ENCODE measurements at places on chromosomes 2 and 18.

DNA sequence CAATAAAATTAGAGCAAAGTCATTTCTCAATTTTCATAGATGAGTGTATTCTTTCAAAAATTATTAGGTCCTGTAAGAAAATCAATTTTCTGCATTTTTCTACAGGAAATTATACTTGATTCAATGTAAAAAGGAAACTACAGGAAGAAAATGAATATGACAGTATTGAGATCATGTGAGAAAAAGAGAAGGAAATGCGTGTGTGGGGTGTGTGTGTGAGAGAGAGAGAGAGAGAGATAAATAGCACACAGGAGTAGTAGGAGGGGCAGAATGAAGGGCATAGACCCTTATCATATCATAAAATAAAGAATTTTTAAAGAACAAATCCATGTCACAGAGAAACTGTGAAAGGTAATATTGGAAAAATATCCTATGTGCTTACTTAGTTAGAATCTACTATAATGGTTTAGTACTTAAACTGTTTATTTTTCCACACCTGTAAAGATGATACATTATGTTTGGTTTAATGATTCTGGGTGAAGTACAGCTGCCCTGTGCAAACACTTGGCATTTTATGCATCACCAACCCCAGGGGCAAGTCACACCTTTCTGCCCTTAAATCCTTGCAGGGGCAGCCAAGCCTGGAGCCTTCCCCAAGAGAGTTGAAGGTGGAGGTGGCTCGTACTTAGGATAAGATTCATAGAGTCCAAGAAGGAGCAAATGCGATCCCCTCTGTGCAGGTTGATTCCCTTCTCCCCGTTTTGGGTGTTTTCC is 276.4 kb downstream of the TGIF1 start:
- no peak for DNase-seq

GRCh38 chr2:43146083-43146482 is 80.3 kb downstream of the ZFP36L2 start:
- no peak for DNase-seq

- DNase-seq, result no peak
These were observed 9.4 kb downstream of the HNRNPA3 start for GRCh38 chr2:177221970-177222369.

DNA sequence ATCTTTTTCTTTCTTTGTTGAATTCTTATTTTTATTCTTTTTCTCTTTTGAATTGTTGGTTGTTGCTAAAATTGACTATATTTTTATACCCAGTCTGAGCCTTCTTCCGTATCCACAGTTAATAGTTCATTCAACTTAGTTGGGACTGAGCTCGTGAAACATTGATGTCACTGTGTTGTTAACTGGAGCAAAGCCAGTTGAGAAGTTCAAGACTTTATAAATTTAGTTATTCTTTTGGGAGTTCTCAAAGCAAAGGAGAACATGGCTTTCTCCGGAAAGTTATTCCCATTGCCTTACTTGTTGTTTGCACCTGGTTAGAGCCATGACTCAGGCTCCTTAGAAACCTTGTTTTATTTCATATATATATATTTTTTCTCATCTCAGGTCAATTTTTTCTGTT is 8.8 kb downstream of the CTLA4 start:
- no peak for DNase-seq

- no peak for DNase-seq
These were observed 17.3 kb upstream of the TTR start for GRCh38 chr18:31574359-31574758.

- DNase-seq, result peak; percentile 38
These were observed 3.1 kb upstream of the MATN3 start for GRCh38 chr2:20015482-20016083.

DNA sequence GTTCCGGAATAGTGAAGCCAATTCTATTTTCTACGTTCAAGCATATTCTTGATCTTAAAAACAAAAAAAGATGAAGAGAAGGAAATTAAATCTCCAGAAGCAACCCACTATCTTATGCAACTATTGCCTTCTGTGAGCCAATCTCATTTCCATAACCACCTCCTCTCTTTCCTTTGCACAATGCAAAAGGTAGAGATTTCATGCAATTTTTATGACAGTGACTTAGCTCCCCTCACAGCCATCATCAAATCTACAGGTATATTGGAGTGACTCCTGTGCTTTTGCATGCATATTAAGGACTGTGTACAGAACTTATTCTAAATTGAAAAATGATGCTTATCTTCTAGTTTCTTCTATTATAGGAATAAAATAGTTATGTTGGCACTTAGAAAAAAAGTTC is 191.8 kb downstream of the DCC start:
- DNase-seq, result no peak

GRCh38 chr2:37039580-37039979 is 44.6 kb downstream of the HEATR5B start:
- no peak for DNase-seq

DNA sequence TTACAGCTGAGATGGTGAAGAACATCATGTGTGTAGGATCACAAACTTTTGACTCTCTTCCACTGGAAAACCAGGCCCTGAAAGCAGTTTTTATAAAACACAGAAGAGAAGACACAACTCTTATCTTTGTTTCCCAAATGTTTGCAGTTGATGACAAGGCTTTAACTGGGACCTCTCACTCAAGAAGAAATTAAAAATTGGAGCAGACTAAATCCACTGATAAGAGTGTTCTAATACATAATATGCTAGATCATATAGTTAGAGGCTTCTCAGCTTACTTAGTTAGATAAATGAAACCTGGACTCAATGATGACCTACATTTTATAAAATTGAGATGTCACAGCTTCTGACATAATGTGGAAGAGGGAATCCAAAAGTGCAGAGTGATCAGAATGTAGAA is 158.3 kb upstream of the WDSUB1 start:
- DNase-seq, result no peak

DNA sequence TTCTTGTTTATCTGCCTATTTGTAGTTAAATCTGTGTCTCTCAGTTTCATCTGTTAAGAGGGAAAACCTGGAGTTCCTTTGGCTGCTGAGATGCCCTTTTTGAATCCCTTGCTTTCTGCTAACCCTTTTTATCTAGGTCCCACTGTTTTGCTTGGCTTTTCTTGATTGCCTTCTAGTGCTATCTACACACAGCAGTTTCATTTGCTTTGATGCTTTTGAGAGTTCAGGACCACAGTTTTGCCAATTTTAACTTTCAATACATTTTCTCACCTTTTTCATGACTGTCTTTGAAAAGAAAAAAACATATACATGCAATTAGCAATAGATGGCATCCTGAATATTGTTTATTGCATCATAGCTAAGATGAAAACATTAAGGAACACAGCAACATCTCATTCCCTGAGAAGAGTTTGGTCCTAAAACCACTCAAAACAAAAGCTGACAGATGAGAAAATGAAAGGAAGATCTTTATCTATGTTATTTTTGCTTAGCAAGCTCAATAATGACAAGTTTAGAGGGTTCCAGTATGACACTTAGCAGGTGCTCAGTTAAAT is 241.4 kb upstream of the MEX3C start:
- no peak for DNase-seq

GRCh38 chr2:46305187-46305586 is 8.0 kb downstream of the EPAS1 start:
- no peak for DNase-seq

GRCh38 chr2:157897106-157897971 is 21.2 kb upstream of the ACVR1 start:
- no peak for DNase-seq

DNA sequence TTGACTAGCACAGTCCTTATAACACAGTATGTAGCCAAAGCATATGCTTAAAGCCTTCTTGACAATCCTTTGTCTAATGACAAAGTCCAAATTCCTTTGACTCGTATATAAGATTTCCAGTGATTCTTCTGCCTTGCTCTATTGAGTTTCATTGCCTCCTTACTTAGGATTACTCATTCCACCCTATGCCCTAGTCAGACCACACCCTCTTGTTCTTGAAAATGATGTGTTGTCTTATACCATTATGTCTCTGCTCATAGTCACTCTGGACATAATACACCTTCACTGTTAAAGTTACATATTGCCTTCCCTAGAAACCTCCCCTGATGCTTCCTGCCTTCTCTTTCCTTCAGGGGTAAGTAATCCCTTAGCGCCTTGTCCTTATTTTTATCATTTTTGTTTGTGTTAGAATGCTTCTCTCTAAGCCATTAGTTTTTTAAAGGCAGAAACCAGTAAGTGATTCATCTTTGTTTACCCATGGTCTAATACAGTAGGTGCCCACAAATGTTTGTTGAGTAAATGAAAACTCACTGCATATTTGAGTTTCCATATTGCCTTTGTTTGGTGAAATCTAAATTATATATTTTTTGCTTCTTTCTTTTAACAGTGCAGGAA is 19.3 kb downstream of the GPD2 start:
- no peak for DNase-seq

- no peak for DNase-seq
These were observed 1.8 kb downstream of the GLS start for GRCh38 chr2:190882411-190882766.

DNA sequence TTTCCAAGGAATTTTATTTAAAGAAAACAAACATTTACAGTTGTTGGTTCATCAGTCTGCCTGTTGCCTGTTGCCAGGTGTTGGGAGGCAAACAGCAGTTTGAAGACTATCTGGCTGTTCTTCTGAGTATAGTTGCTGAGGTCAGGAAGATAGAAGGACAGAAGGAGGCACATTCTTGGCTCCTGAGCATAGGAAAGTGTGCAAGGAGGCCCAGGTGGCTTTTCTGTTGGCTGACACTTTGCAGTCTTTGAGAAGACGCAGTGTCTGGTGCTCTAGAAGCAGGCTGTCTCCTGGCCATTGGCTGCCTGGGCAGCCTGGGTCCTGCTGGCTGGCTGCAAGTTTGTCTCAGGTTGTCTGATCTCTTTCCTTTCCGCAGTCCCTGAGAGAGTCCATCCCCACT is 36.4 kb downstream of the TMEM17 start:
- DNase-seq, result no peak
